NCI-H2029 (cell line): ENCODE measurements at places on chromosomes 12 and 14.

- no peak for DNase-seq
These were observed 1413.2 kb downstream of the LRFN5 start for GRCh38 chr14:43019826-43020225.

DNA sequence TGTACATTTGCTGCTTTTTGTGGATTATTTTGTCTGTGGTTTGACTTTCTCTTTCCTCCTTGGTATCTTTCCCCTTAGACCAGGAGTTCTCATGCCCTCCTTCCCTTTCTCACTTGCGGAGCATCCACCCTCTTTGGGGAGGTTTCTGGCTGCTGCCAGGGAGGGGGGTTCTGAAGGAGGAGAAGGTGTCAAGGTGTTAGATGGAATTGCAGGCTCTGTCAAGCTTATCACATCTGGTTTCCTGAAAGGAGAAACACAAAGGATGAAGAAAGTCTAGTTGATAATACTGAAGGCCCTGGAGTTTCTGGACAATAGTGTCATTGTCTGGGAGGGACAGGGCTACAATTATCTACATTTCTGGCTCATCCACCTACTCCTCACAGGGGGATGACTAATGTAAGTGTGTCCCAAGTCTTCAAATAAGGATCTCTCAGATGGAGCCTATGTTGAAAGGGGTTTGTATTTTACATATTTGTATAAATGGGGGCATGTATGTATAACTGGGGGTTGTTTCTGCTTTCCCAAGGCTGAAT lies 217.3 kb upstream of the CCDC196 start:
- DNase-seq = no peak

- no peak for DNase-seq
These were observed 13.1 kb upstream of the LRTM2 start for GRCh38 chr12:1807087-1807860.

- no peak for DNase-seq
These were observed 4.3 kb downstream of the PARP2 start for GRCh38 chr14:20347747-20348146.

DNA sequence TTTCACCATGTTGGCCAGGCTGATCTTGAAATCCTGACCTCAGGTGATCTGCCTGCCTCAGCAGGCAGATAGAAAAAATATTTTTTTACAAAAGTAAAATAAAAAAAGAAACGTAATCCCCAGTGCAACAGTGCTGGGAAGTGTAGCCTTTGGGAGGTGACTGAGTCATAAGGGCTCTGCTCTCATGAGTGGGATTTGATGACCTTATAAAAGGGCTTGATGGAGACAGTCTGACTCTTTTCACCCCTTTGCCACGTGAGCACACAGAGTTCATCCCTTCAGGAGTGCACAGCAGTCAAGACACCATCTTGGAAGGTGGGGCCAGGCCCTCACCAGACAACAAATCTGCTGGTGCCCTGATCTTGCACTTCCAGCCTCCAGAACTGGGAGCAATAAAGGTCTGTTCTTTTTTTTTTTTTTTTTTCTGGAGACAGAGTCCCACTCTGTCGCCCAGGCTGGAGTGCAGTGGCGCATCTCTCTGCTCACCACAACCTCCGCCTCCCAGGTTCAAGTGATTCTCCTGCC lies 24.7 kb upstream of the DYNC1H1 start:
- no peak for DNase-seq

- DNase-seq = no peak
These were observed 110.2 kb downstream of the METTL25 start for GRCh38 chr12:82468563-82468962.

DNA sequence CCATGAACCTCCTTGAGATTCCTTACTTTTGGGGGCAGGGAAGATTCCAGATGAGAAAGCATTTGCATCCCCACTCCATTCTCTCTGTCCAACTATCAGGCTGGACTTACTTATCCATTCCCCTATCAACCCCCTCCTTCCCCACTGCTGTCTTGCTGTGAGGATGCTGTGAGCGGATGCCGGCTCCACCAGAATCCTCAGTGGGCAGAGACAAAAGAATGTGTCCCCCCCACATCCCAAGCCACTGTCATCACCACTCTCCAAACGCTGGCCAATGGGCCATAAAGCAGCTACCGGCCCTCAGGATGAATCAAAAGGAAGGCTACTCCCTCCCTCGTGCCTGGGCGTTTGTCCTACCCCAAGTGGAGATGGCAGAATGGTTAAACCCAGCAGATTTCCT lies 173.0 kb upstream of the NTF3 start:
- DNase-seq = no peak

GRCh38 chr12:29299633-29300032 lies 81.3 kb downstream of the ERGIC2 start:
- no peak for DNase-seq

- no peak for DNase-seq
These were observed 380.8 kb upstream of the TMEM132C start for GRCh38 chr12:127885954-127886750.

DNA sequence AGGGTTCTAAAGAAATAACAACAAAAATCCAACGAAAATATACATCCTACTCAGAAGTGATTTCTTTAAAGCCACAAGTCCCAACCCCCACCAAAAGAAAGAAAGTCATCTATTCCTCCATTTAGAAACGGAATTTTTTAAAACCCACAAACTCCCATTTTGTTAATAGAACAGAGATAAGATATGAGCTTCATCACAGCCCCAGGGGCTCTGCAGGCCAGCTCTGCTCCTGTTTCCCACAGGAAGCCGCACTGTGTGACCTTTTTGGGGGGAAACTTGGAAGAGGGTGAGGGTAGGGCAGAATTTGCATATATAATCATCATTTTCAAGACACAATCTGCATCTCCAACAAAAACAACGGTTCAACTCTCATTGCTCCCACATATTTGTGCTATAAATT lies 2.8 kb downstream of the FBXL14 start:
- DNase-seq = no peak

DNA sequence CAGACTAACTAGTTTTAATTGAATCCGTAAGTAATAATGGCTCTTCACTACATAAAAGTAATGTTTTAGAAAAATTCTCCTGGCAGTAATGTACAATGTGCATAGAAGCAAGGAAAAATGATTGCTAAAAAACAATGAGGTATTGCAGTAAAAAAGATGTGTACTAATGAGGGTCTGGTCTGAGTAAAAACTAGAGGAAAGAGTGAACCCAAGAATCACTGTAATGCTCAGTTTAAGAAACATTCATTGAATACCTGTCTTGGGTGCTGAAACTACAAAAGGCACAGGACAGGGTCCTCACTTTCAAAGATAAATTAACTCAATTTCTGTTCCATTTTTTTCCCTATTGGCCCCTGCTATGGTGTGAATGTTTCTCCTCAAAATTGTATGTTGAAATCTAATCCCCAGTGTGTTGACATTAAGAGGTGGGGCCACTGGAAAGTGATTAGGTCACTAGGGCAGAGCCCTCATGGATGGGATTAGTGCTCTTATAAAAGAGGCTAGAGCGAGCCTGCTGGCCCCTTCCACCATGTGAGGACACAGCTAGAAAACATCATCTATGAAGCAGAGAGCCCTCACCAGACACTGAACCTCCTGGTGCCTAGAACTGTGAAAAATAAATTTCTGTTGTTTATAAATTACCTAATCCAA lies 51.6 kb downstream of the RPS6KA5 start:
- no peak for DNase-seq

DNA sequence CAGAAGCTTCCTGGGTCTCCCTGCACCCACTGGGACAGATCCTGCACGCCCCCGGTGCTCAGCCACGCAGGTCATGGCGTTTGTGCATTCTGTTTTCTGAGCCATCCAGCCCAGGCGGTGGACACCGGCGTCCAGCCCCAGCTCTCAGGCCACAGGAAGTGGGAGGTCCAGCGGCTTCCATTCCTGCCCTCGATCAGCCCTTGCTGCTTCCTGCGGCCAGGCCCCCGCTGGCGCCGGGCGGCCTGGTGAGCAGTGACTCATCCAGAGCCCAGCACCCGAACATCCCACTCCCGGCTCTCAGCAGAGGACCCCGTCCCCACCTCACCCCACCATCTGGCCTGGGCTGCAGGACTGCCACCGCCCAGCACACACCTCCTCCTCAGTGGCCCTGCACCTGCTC lies 18.0 kb upstream of the NUDT14 start:
- no peak for DNase-seq

DNA sequence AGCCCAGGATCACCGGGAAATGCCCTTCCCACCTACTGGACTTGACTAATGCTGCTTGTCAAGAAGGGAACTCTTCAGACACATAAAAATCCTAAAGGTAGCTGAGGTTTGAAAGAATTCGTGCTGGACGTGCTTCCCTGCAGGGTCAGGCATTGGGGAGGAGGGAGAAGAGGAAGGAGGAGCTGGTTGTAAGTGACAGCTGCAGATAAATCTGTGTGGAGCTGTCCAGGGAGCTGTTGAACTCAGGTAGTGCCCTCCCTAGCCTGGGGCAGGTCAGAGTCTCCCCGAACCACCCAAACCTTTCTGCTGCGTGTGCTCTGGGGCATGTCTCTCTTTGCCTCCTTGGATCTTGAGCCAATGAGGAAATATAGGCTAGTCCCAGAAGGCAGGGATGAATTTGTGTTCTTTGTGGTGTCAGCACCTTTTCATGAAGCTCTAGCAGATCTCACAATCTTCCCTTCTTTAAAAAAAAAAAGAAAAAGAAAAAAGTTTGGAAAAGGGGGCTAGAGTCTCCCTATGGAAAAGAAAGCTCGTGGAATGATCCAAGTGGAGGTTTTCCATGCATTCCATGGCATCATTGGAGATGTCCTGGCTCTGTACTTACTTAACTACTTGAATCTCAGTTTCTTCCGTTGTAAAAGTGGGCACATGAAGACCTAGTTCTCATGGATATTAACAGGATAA lies 23.6 kb upstream of the FOS start:
- no peak for DNase-seq

GRCh38 chr14:89941830-89942377 lies 12.6 kb downstream of the EFCAB11 start:
- DNase-seq = no peak

DNA sequence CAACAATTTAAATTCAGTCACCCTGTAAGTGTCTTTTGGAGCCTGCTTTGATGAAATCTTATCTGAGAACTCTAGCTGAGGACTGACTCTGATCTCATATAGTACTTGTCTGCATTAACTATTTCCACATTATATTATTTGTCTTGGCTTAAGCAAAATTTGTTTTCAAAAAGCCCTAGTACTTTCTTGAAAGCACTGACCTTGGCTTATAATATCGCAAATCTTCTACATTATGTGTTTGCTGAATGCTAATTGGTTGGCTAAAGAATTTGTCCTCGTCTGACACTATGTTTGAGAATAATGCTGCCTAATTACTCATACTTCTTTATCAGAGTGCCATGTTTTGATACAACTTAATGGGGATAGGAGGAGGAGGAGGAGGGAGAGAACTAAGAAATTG lies 46.9 kb upstream of the FLRT2 start:
- DNase-seq = no peak

- DNase-seq = peak; percentile 45
These were observed 341 bp downstream of the ZNF10 start for GRCh38 chr12:133130808-133131128.

- DNase-seq = no peak
These were observed 13.0 kb upstream of the LBHD2 start for GRCh38 chr14:103070971-103071542.

GRCh38 chr12:6821591-6822425 lies at the start of gene GPR162:
Gene GPR162, plus strand, starts transcription at chr12:6821821. Its CDS starts 2,078 bp downstream, at chr12:6823899.
- DNase-seq = peak; percentile 10

- no peak for DNase-seq
These were observed 127.9 kb upstream of the FKBP4 start for GRCh38 chr12:2666846-2667245.
